Spleen (tissue), 13 donors: ENCODE measurements at places on chromosomes 1 and 21. TPM values are rescaled to one million over a fixed set of nuclear protein-coding genes. Genes with fewer than 3 reads are reported as not detected.

Gene S100A11
- 555 TPM for total RNA-seq

Gene AMPD1
- total RNA-seq: 0.28 TPM

DNA sequence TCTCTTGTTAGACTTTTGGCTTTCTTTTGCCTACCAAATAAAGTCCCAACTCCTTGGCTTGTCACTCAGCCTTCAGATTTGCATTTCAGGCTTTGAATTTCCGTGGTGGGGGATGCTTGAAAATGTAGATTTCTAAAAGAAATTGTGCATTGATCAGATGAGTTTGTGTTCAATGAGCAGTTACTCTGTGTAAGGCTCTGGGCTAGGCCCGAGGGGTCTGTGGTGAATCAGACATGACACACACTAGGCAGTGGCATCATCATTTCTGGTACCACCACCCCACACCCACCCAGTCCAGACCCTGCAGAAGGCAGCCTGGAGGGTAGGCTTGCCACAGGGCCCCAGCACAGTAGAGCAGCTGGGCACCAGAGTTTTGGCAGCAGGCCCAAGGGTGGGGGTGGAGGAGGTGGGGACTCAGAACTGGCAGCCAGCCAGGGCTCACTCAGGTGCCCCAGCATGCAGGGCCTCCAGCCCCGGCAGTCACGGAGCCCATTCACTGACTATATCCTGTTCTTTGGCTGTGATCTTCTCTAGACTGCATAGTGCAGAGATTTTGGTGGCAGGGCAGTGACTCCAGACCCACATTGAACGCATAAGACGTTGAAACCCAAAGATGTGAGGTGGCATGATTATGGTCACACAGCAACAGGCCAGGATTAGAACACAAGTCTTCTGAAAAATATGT lies 97.2 kb upstream of the ARTN start:
- H3K36me3 ChIP-seq: peaks cover 30% of the 10 kb centered on the region
- H3K4me3 ChIP-seq: no peak overlapping the region
- DNase-seq: peak; percentile 91
- H3K27me3 ChIP-seq: no peaks in the 10 kb centered on the region
- no peak overlapping the region for H3K27ac ChIP-seq

Gene OR2L8
- total RNA-seq: 3.8 TPM

DNA sequence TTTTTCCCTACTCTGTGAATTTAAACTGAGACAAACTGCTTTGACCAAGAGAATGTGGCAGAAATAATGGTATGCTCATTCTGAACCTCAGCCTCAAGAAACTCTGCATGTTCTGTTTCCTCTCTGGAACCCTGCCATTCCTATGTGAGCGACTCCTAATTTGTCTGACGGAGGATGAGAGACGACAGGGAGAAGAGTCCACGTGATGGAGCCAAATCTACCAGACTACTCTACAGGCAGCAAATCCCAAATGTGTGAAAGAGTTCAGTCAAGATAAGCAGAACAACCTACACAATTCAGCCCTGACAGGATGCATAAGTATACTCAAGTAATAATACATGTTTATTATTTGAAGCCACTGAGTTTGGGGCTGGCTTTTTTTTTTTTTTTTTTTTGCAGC lies 153.5 kb downstream of the DPYD start:
- no peak overlapping the region for H3K4me3 ChIP-seq
- DNase-seq: no peak
- no peaks in the 10 kb centered on the region for H3K4me1 ChIP-seq
- no peaks in the 10 kb centered on the region for H3K27me3 ChIP-seq

Gene ZBED6
- total RNA-seq: 26.6 TPM
